Choroid plexus epithelial cell (primary cell): ENCODE measurements at places on chromosomes 1 and 21.

DNA sequence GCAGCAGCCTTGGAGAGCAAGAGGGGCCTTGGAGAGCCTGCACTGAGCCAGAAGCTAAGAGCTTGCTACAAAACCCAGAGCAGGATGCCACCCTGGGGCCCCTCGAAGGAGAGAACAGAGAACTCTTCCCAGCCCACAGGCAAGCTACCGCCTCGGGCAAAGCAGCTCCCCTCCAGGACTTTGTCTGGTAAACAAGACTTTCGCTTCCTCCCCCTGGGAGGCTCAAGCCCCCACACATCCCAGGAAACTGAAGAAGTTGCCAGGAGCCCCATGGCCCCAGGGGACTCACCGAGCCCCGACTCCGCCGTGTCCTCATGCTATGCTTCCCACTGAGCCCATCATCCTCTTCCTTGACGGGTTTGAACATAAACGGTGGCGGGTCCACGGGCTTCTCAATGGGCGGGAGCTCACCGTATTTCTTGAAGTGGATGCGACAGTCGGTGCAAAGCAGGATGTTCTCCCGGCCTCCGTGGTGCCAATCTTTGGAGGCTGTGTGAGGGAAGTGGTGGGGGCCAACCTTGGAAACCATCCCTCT lies 45.9 kb downstream of the SLC45A1 start:
- DNase-seq, result no peak

GRCh38 chr1:201584471-201585092 lies 45.7 kb downstream of the NAV1 start:
- DNase-seq, result peak; percentile 37

GRCh38 chr1:83626603-83627002 lies 372.3 kb downstream of the TTLL7 start:
- DNase-seq, result no peak

- DNase-seq, result no peak
Measured at GRCh38 chr1:32639489-32640075, 10.8 kb downstream of the ZBTB8OS start.

DNA sequence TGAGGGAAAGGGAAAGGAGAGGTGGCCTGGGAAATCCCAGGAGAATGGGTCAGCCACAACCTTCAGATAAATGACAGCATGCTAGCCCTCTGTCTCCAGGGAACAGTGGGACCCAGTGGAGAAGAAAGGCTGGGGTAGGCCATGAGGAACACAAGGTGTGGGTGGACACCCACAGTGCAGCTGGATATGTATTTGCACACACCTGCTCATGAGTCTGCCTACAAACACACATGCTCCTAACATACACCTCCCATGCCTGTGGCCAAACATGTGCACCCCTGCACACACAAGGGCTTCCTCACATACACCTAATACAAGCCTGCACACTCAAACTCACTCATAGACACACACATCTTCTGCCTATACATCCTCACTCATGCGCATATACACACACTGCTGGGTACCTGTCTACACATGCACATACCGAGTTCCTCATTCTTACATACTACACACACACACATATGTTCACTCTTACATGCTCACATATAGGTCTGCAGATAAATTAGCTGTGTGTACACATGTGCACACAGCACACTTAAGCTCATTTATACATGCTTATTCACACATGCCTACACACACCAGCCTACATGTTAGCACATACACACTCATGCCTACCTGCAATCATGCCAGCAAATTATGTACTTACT lies 3.6 kb downstream of the C1orf216 start:
- no peak for DNase-seq

DNA sequence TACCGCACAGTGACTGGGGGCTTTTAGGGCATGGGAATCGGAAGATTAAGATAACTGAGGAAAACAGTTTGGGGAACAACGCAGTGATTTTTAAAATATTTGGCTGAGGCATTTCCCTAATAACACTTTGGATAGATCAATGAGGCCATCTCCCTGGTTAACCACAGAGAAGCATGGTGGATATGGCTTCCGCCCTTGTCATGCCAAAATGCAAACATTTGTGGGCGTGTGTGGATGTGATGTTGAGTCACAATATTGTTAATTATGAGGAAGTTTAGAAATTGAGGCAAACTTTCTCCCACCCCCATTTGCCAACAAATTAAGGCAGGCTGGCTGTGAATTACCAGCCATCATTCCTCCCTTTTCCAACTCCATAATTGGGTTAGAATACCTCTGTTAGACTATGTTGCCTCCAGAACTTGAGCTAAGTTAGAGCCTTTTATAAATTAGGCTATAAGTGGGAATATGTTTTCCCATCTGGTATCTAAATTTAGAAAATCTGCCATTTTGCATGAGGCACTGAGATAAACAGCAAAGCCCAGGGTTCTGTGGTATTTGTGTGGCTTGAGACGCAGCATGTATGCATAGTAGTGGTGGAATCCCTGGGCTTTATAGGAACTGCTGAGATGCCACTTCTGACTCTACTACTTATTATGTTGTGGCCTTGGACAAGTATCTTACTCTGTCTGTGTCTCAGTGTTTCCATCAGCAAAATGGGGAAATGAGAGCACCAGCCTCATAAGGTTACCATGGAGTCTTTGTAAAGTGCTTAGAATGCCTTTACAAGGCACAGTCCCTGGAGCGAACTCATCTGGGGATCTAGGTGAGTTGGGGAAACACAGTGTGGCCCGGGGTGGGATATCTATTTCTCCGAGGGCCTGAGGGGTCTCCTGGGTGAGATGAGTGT lies 154.6 kb downstream of the C1orf94 start:
- no peak for DNase-seq

- peak; percentile 62 for DNase-seq
Measured at GRCh38 chr1:27099587-27100334, 55.2 kb downstream of the SLC9A1 start.

DNA sequence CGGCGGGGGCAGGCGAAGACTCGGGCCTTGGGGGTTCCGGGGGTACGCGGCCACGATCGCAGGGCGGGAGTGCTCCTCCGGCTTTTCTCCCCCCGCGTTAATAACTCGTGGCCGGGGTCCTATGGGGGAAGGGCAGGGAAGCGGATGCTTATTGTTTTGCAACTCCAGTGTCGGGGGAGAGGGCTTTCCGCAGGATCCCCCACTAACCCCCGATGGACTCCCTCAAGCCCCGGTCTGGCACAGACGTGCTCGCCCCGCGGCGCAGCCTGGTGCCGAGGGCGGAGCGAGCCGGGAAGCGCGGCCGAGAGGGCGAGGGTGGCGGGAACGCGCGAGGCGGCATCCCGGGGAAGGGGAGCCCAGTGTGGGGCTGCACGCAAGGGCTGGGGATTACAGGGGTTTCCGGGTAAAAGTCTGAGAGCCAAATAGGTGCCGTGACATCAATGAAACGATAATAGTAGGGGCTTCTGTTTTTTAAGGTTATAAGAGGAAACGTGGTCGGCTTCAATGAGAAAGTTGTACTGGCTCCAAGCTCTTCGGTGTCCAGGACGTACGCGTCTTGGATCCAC lies 772 bp downstream of the UCK2 start:
- DNase-seq, result peak; percentile 20

DNA sequence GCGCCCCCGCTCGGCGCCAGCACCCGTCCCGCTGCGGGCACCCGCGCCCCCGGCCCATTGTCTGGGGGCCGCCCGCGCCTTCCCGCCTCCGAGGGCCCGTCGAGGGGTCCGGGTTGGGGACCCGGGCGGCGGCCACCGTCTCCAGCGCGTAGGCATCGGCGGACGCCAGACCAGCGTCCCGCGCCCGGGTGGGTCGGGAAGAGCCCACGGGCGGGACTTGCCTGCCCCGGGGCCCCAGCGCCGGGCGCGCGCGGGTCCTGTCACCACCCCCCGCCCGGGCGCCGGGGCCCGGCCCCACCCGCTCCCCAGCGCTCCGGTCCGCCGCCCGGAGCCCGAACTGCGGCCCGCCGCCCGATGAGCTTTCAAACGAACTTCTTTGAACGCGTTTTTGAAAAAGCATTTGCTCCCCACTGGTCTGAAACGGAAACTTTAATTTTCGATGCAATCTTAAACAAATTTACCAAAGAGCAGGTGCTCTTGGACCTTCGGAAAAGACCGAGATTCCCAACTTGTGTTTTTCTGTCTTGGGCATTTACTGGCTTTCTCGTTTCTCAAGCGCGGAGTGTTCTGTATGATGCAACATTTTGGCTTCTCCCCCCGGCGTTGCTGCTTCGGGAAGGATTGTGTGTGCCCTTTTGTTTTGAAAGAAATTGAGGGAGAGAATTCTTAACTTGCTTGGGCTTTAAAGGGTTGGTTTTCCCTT lies 615 bp downstream of the CLIC4 start:
- peak; percentile 81 for DNase-seq

GRCh38 chr1:46675549-46676314 lies 4.1 kb downstream of the TEX38 start:
- DNase-seq, result peak; percentile 41

GRCh38 chr1:46199233-46199749 lies 1.1 kb upstream of the POMGNT1 start:
- no peak for DNase-seq

DNA sequence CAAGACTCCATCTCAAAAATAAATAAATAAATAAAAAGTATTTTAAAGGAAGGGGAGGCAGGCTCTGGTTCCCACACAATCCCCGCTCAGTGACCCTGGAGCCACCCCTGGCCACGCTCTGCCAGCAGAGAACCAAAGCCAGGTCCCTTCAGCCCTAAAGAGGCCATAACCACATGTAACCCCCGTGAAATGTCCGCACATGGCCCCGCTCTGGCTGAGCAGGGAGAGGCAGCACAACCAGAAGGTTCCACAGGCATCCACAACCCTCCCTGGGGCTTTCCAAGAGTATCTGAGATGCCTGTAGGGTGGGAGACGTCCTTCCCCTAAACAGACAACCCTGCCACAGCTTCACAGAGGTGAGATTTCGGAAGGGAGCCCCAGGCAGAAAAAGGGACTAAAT lies 1.4 kb upstream of the ARF1 start:
- no peak for DNase-seq

DNA sequence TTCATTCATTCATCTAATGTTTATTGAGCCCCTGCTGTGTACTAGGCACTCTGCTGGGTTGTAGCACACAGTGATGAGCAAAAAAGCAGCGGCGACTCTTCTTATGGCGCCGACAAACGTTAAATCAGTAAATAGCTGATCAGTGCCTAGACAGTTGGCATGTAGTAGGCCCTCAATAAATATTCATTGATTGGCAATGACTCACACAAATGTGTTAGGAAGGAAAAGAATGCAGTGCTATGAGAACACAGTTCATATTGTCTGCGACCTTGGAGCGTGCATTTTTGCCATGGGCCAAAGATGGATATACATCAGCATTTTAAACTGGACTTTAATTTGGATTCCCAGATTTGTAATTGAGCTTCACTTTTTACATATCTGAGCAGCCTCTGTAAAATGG lies 52.0 kb downstream of the PRDM2 start:
- DNase-seq, result no peak

- peak; percentile 79 for DNase-seq
Measured at GRCh38 chr1:77888081-77888780, at the start of gene NEXN. Gene NEXN, plus strand, starts transcription at chr1:77888624. Its CDS starts 27,483 bp downstream, at chr1:77916107.

- DNase-seq, result peak; percentile 53
Measured at GRCh38 chr1:58524353-58524945, 22.1 kb downstream of the OMA1 start.

GRCh38 chr1:155859881-155860871 lies 809 bp downstream of the SYT11 start:
- peak; percentile 80 for DNase-seq
